NCI-H1417 treated with DMSO at 0.1 percent for 48 hours (cell line): ENCODE measurements at places on chromosomes 5 and 9.

DNA sequence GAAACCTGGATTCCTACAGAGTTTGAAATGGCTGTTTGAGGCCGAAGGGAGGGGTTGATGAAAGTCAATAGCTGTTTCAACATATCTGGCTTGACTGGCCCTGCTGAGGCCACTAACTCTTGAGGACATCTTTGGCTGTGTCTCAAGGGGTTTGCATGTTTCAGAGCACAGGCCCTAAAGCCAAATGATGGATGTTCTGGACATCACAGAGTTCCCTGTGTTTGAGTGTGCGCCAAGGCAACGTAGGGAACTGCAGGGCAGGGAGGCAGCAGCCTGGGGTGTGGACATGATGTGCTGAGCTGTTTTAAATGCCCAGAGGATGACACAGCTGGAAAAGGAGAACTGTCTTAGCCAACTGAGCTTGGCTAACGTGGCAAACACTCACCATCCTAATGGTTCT lies 89.6 kb downstream of the RAPGEF1 start:
- no peak for DNase-seq

DNA sequence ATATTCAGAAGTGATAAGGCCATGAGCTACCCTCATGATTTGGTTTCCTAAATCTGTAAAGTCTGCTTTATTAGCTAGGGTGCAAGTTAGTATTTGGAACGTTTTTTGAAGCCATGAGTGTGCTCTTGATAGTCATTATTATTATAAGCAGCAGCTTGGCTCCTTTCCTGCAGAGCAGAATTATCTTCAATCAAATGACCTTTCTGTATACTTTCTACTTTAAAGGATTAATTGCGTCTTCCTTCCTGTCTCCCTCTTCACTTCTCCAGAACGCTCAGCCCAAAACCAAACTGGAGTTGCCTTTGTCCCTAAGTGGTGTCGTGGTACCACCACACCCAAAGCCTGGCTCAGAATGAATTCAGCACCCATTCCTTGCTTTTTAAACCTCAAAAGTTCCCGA lies 211.3 kb downstream of the ARHGAP26 start:
- DNase-seq, result no peak

GRCh38 chr9:130289711-130290241 lies 24.2 kb downstream of the HMCN2 start:
- no peak for DNase-seq

GRCh38 chr5:168184103-168184502 lies 107.3 kb upstream of the WWC1 start:
- DNase-seq, result no peak

- DNase-seq, result no peak
Measured at GRCh38 chr9:109182940-109183798, 16.1 kb upstream of the FRRS1L start.

GRCh38 chr9:75000835-75001234 lies 27.3 kb downstream of the CARNMT1 start:
- no peak for DNase-seq

GRCh38 chr5:27995867-27996266 lies 957.5 kb upstream of the CDH9 start:
- DNase-seq, result no peak

DNA sequence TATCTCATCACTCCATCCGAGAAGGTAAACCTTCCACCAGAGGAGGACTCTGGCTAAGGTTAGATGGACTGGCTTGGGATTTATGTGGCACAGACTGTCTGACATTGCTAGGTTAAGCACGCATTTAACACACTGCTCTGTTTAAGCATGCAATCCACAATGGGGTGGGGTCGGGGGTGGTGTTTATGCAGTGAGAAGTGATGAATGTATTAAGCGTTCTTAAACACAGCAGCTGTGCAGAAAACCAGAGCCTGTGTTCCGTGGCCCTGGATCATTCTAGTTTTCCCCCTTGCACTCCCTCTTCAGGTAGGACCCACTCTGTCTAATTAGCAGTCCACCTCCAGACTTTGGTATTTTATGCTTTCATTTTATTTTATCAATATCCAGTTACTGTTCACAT lies 46.4 kb downstream of the STXBP1 start:
- DNase-seq, result no peak

DNA sequence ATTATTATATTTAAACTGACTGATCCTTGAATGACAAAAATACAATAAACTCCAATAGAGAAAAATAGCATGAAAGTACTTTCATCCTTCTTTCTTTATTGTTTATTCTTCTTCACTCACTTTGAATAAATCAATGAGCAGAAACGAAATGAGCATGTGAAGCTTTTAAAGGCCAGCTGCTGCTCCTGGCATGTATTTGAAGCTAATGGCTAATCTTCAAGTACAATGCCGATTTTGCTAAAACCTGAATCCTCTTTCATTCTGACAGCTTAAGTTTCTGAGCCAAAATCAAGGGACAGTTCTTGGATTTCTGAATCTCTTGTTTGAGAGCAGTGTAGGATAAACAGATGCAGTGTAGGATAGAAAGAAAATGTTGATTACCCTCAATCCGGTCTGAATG lies 237.3 kb downstream of the CDH10 start:
- DNase-seq, result no peak

- DNase-seq, result no peak
Measured at GRCh38 chr9:84169240-84169639, 171.3 kb downstream of the SLC28A3 start.

GRCh38 chr5:163531272-163531671 lies 25.9 kb downstream of the MAT2B start:
- DNase-seq, result no peak

- no peak for DNase-seq
Measured at GRCh38 chr9:2208991-2209390, 193.8 kb downstream of the SMARCA2 start.

GRCh38 chr5:135490245-135491037 lies 38.3 kb upstream of the TIFAB start:
- DNase-seq, result no peak

DNA sequence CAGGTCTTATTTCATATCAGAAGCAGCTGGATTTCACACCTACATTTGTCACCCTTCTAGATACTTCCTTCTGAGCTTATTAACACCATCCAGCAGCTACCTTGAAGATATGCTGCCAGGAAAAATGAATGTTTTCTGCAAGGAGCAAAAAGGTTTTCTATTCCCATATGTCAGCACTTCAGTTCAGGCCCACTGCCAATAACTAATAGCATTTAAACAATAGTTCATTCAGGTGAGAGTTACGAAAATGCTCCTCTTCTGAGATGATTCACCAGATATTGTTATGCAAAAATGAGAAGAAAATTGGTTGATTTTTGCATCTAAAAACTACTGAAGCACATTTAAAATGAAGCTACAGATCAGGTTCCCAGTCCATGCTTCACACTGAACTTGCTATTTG lies 56.4 kb upstream of the ISL1 start:
- DNase-seq, result no peak

DNA sequence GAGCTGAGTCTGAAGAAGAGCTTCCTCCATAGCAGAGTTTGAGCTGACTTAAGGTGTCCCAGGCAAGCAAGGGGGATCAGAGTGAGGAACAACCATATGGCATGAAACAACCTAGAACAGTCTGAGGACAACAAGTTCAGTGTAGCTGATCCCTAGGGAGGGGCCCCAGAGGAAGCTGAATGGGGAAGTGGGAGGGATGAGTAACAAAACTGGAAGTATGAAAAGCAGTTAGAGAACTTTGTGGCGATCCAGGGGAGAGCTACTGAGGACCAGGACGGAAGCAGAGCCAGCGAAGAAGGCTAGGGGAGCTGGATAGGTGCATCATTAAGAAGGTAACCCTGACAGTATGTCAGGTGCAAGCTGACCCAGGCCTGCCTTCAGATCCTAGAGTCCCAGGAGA lies 580.8 kb downstream of the BNC2 start:
- DNase-seq, result no peak

DNA sequence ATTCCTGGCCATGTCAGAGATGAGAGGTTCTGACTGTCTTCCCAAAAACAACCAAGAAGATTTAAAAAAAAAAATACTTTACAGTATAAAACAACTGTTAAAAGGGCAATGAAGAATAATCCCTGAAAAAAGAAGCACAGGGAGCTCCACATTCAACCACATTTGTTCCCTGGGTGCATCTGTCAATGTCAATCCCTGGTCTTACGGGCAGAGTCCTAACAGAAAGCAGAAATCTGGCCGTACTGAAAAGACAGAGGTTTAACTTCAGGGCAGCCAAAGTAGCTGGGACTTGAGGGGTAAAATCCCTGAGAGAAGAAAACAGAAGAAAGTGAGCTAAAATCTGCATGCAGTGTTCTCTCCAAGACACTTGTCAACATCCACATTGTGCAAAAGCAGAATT lies 76.6 kb downstream of the RICTOR start:
- no peak for DNase-seq

DNA sequence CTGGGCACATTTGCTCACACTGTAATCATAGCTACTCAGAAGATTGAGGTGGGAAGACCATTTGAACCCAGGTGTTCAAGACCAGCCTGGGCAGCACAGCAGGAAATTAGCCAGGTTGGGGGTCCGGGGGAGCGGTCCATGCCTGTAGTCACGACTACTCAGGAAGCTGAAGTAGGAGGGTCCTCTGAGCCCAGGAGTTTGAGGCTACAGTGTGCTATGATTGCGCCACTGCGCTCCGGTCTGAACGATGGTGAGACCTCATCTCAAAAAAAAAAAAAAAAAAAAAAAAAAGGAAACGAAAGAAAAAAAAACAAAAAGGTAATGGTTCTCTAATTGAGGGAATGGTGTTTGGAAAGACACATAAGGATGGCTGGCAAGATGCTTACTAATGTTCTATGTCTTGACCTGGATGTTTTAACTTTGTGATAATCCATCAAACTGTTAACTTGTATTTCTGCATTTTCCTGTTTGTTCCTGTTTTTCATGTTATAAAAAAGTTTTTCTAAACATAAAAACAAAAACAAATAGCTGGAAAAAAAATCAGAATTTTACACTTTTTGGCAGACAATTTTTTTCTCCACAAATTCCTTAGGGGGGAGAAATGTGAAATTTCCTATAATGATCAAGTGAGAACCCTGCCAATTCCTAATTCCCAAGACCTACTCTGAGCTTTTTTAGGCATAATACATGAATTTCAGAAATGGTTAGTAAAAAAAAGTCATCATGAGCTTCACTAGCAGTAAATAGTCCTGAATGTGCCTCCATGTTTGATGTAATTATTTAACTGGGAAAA lies 96.9 kb downstream of the DENND1A start:
- no peak for DNase-seq

GRCh38 chr5:111231119-111231518 lies 6.9 kb downstream of the CAMK4 start:
- DNase-seq, result no peak

GRCh38 chr5:59117320-59117719 lies 534.4 kb downstream of the RAB3C start:
- DNase-seq, result no peak

DNA sequence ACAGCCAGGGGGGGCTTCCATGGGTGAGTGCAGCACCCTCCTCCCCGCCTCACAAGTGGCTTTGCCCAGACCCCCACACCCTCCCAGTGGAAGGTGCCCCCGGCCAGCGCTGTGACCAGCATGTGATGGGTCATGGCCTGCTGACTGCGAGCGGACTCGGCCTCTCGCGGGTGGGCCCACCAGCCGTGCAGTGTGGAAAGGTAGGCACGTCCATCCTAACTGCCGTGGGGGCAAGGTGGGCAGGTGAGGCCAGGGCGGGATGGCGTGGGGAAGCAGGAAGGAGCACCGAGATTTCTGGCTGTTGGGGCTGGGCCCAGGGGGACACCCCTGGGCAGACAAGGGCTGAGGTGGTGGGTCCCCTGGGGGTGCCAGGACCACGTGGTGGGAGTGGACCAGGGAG lies 12.1 kb downstream of the SOHLH1 start:
- no peak for DNase-seq

- no peak for DNase-seq
Measured at GRCh38 chr9:101716629-101717028, 21.8 kb downstream of the GRIN3A start.

DNA sequence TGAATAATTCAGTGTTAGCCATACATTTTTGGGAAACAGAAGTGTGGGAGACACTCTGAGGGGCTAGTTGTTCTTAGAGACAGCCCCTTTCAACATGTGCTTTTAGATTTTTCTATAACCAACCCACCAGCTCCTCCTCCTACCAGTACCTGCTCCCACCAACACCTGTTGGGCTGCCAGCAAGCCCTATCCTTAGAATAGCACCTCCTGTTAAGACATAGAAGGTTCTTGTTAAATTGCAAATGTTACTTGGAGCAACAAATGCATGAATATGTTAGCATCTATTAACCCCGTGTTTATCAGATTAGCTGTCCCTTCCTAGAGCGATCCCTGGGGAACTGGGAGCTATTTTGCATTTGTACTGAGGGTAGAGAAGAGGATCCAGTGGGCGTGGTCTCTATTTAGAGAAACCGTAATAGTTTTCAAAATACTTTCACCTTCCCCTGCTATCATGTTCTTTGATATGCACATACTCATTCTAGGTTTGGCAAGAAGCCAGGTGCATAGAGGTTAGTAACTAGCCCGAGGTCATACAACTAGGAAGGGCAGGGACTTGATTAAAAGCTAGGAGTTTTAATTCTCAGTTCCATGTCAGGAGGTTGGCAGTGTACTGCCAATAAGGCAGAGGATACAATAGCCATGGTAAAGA lies 334.4 kb downstream of the KCTD16 start:
- no peak for DNase-seq

GRCh38 chr5:57684299-57684702 lies 201.7 kb upstream of the ACTBL2 start:
- DNase-seq, result no peak

GRCh38 chr5:643351-643801 lies 31.2 kb downstream of the CEP72 start:
- no peak for DNase-seq

- no peak for DNase-seq
Measured at GRCh38 chr9:91100878-91101450, 260.8 kb downstream of the AUH start.

DNA sequence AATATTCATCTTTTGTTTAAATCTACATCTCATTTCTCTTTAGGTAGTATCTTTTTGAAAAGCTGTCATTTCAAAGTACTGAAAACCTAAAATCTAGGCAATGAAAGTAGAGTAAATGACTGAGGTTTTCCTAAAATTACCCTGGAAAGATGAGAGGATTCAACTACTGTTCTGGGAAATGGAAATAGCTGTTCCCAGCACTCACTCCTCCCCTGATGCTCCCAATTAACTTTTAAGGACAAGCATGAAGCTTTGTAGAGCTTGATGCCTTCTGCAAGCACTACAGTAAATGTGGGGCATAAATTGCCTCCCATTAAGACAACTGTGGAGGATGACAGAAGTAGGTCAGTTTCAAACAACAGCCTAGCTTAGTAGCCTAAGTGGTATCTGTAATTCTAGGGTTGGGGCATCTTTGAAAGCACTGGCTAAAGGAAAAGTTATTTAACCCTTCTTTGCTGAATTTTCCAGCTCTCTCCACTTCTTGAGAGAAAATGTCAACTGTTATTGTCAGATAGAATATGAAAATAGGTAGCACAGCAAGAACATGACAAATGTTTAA lies 100.2 kb upstream of the GNA14 start:
- no peak for DNase-seq

DNA sequence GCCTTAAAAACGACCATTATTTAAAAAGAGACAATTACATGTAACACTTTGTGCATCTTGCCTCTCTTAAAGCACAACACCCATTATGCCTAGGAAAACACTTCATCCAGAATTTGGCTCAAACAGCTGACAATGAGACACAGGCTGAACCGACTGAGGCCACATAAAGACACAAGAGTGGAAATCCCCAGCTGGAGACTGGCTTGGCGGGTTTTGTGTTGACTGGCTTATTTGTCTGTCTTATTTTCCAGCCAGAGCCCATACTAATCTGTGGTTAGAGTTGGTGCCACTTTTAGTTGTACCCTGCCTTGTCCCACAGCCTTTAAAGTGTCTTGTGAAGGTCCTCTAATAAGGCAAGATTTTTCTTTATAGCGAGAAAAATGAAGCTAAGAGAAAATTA lies 21.2 kb downstream of the TRIM14 start:
- DNase-seq, result no peak

- no peak for DNase-seq
Measured at GRCh38 chr9:7132605-7133004, 374.8 kb downstream of the KDM4C start.
